ENCODE measurements at places on chromosomes 7 and 10.

DNA sequence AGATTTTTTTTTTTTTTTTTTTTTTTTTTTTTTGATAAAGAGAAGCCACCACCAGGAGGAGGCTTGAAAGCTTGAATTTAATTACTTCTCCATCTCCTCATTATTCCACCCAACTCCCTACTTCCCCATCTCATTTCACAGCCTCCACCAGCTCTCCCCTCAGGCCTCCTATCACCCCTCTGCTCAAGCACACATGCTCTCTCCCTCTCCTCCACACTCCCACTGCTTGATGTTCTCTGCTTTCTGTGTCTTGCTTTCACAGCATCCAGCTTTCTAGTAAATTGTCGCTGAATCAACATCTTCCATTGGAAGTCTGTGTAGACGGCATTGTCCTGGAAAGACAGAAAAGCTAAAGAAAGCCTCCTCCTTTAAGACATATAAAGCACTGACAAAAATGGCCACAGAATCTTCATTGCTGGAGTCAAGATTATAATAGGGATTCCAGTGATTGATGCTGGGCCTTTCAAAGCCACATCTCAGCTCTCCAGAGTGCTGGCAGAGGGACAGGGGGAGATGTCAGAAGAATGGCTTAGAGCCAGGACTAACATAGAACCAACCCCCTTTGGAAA lies 58.3 kb downstream of the DOCK4 start:
- DNase-seq, result no peak

- DNase-seq, result no peak
These were observed 44.4 kb downstream of the GRM8 start for GRCh38 chr7:127208351-127208750.

GRCh38 chr10:102633848-102634247 lies 10.4 kb upstream of the TRIM8 start:
- no peak for DNase-seq

DNA sequence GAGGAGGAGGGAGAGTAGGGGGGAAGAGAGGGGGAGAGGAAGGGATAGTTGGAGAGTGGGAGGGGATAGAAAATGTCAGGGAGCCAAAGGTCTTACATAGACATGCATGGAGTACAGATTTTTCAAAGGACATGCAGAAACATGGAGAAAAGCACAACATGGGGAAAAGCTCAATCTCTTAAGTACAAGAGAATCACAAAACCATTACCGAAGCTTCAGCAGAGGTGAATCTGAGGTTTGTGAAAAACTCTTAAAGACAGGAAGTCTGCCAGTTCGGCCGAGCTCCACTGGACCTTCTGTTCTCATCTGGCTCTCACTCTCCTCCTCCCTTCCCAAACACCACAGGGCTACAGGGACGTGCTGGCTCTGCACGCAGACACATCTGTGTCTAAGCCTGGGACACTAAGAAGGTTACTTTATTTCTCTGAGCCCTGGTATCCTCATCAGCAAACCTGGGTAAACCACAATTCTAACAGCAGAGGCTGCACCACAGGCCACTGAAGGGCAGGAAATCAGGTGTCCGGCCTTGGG lies 133.9 kb downstream of the COBL start:
- DNase-seq, result no peak

DNA sequence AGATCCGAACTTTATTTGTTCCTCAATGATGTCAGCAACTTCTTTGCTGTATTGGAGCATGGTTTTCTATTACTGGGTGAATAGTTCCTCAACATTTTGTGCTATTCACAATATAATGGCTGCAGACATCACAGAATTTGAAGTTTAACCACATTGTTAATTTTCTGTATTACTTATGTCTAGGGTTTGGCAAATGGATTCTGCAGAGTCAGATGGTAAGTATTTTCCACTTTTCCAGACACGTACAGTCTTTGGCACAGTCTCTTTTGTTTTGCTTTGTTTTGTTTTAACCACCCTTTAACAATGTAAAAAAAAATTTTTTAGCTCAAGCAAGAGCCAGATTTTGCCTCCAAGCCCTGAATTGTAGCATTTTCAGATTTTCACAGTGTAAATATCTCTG lies 36.8 kb upstream of the FOXK1 start:
- DNase-seq, result no peak

GRCh38 chr7:32559480-32559879 lies 64.2 kb downstream of the AVL9 start:
- no peak for DNase-seq

DNA sequence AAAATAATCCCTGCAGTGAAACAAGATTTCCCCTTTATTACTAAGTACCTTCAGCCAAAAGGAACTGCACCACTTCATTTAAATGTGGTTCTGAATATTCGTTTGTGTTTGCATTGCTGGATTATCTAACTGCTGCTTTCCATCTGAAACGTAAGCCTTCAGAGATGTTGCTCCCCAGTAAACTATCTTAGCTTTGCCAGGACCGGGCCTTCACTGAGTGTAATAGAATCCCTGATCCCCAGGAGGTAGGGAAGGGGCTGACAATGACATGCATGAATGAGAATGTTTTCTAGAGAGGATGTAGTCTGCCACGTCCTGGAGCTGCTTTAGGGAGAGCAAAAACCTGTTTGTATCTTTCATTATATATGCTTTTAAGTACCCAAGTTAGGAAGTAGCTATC lies 19.5 kb upstream of the INSYN2A start:
- DNase-seq, result no peak

DNA sequence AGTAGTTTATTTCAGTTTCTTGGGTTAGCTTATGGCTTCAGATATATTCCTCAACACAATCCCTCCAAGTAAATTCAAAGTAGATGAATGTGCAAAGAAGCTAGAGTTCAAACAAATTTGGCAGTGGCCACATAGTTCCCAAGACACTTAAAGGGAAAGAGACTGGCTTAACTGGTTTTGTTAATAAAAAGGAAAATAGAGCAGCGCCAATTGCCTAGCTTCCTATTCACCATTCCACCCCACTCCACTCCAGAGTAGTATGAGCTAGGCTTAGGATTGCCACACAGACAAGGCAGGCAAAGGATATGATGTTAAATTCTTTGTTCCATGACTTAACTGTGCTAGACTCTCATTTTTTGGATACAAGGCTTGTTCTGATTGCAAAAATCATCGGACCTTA lies 2.0 kb downstream of the XRCC2 start:
- DNase-seq, result no peak

DNA sequence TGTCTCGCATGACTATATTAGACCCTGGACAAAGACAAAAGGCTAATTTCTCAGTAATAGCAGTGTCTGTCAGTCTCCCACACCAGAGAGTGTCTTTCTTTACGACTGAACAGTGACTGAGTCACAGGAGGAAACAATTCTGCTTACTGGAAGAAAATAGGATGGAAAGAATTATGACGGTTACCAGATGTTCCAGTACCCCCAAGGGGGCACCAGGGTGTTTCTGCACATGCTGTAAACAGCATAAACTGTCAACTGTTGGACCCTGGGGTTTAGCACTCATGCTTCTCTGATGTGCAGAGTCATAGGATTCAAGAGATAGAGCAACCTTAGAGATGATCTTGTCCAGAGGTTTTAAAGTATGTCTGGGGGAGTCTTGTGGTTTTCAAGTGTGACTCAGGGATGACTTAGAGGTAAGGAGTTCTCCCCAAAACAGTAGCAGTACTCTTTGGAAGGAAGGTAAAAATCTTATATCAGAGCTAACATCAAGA lies 291.7 kb downstream of the THSD7A start:
- DNase-seq, result no peak

DNA sequence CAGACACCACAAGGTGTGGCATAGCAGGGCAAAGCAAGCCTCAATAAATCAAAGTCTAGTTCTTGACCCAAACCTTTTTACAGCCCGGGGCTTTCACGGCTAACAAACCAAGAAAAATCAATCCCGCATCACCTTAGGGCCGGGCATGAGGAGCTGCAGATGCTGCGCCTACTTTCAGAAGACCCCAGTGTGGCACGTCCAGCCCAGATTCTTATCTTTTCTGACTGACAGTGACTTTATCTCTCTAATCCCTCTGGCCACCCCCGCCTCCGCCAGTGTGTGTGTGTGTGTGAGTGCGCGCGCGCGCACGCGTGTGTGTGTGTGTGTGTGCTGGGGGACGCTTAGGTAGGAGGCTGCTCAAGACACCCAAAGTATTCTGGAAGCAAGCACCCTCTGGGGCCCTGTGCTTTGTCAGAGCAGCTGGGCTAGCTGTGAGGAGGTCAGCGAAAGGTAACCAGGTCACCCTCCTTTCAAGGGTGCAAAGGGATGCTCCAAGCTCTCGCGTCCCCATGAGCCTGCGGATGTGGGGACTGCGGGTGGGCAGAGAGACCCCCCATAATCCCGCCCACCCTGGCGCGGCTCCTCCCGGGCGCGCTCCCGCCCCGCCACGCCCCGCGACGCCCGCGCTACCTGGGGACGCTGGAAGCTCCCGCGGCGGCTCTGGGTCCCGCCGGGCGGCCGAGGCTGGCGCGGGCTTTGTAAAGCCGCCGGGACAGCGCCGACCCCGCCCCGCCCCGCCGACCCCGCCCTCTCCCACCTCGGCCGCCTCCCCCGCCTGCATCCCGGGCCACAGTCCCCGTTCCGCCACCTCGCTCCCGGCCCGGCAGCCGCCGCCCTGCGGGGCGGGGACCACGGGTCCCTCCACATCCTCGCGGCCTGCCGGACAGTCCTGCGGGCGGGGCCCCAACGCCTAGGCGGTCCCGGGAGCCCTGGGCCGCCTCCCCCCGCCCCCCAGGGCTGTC lies 57.1 kb upstream of the RHOBTB1 start:
- no peak for DNase-seq

- DNase-seq, result no peak
These were observed 58.5 kb upstream of the EXOC6 start for GRCh38 chr10:92789786-92790185.

GRCh38 chr10:100858747-100859483 lies 53.8 kb upstream of the SLF2 start:
- DNase-seq, result no peak

DNA sequence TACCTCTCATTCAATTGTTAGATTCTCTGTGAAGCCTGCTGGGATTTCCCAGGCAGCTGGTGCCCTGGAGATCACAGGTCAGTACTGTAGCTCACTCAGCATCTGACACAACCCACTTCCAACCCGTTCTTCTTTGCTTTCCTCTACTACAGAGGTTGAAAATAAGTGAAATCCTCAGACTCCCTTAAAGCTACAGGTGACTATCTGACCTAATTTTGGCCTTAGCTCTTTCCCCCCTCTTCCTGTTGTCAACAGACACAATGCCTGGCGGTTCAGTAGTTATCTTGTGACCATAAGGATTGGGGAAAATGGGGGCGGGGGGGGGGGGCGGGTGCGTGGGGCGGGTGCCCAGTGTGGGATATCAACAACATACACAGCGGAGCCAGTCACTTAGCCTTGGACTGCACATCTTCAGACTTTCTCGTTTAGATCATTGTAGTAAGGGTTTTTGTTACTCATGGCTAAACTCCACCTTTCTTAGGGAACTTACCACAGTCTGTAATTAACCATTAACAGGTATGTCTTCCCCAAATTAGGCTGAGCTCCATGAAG lies 37.8 kb downstream of the MTPN start:
- no peak for DNase-seq

DNA sequence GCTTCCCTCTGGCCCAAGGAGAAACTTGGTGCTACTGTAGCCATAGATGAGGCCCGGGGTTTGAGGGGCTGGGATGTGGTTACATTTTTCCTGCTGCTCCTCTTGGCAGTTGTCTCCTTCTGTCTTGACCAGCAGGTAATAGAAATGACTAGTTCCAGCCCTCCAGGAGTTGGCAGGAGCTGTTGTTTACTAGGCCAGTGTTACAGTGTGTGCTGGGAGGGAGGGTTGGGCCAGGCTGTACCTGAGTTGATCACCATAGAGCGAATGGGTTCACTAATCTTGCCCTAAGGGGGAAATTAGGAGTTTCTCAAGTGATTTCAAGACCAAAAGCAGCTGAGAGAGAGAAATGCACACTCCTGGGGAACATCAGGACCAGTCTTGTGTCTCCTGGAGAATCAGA lies 34.9 kb downstream of the PAX2 start:
- no peak for DNase-seq
